ENCODE measurements at places on chromosomes 11 and 22.

DNA sequence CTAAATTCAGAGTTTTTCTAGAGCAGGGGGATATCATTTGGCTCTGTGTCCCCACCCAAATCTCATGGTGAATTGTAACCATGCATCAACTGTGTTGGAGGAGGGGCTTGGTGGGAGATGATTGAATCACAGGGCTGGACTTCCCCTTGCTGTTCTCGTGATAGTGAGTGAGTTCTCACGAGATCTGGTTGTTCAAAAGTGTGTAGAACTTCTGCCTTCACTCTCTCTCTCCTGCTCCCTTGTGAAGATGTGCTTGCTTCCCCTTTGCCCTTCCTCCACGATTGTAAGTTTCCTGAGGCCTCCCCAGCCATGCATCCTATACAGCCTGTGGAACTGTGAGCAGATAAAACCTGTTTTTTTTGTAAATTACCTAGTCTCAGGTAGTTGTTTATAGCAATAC, 22.0 kb upstream of the FBLN1 start:
- DNase-seq: no peak

DNA sequence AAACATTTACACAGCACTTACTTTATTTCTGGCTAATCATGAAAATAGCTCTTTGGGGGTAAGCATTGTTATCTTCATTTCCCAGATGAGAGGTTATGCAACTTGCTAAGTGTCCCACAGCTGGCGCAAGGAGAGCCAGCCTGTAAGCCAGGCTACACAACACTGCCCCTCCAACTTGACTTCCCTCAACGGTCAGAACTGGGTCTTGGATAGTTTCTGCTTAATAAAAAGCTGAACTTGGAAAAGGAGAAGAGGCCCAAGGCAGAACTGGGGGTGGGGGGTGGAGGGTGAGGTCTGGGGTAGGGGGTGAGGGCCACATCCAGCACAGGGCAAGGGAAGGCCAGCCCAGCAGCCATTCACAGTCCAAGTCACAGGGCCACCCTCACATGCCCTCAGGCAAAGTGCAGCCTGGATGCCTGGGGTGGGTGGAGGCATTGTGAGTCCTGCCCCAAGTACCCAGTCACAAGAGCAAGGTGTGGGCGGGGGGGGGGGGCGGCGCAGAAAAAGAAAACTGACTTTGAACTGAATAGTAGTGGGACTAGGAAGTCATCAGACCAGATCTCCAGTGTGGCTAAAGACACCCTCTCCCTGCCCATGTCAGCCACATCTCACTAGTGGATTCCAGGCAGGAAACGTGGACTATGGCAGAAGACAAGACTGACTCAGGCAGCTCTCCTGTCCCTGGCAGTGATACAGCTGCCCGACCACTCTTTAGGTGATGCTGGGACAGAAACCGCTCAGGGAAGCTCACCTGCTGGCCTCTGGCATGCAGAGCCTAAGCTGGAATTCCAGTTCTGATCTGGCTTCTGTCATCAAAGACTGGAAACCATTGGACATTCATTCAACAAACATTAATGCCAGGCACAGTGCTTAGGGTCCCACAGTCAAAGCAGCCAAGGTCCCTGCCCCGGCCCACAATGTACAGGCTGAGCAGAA, 52.4 kb downstream of the PACSIN2 start:
- DNase-seq: no peak

GRCh38 chr11:45995342-45995734, 72.9 kb downstream of the LARGE2 start:
- no peak for DNase-seq

- no peak for DNase-seq
Measured at GRCh38 chr11:63666874-63667273, 4.3 kb downstream of the ATL3 start.

- DNase-seq: no peak
Measured at GRCh38 chr11:102599642-102600261, 25.4 kb downstream of the MMP20 start.

DNA sequence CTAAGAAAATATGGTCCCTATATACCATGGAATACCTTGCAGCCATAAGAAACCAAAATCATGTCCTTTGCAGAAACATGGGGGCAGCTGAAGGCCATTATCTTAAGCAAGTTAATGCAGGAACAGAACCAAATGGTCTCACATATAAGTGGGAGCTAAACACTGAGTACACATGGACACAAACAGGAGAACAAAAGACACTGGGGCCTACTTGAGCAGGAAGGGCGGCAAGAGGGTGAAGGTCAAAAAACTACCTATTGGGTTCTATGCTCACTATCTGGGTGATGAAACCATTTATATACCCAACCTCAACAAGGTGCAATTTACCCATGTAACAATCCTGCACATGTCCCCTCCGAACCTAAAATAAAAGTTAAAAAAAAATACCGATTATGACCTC, 22.5 kb downstream of the GAS2 start:
- DNase-seq: no peak

DNA sequence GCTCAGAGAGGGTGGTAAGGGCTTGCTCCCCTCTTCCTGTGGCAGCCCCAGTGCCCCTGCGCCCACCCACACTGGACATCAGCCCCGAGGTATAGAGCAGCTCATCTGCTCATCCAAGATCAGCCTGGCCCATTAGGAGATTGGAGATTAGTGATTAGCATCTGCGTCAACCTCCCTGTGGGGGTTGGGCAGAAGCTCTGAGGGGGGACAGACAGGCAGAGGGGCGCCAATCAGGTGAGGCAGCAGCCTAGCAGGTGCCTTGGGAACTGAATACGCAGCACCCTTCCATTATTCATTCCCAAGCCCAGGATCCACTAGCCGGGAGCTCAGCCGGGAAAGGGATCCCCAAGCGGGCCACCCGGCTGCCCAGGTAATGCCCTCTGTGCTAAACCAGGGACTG, 11.0 kb downstream of the SMTN start:
- no peak for DNase-seq

- DNase-seq: no peak
Measured at GRCh38 chr11:1708716-1709115, 11.7 kb downstream of the KRTAP5-6 start.

- no peak for DNase-seq
Measured at GRCh38 chr11:72224564-72225410, at the start of gene INPPL1. Gene INPPL1, plus strand, starts transcription at chr11:72224767. Its CDS starts 218 bp downstream, at chr11:72224985.

GRCh38 chr11:31477528-31478222, 31.7 kb downstream of the IMMP1L start:
- DNase-seq: no peak

- no peak for DNase-seq
Measured at GRCh38 chr11:28223577-28223976, 115.4 kb downstream of the METTL15 start.

- DNase-seq: no peak
Measured at GRCh38 chr11:44562845-44563460, 2.5 kb upstream of the CD82 start.

- no peak for DNase-seq
Measured at GRCh38 chr11:12164061-12165014, 53.9 kb downstream of the MICAL2 start.

Measured in stimulated activated CD4-positive, alpha-beta T cell treated with anti-CD3 and anti-CD28 coated beads, Interleukin-15, amount 100 ng/mL, for 1 hour (primary cell).